T1000 (cell line): ENCODE measurements at places on chromosomes 2 and 18.

GRCh38 chr2:226030369-226030768 is 630.9 kb downstream of the NYAP2 start:
- no peak for DNase-seq

DNA sequence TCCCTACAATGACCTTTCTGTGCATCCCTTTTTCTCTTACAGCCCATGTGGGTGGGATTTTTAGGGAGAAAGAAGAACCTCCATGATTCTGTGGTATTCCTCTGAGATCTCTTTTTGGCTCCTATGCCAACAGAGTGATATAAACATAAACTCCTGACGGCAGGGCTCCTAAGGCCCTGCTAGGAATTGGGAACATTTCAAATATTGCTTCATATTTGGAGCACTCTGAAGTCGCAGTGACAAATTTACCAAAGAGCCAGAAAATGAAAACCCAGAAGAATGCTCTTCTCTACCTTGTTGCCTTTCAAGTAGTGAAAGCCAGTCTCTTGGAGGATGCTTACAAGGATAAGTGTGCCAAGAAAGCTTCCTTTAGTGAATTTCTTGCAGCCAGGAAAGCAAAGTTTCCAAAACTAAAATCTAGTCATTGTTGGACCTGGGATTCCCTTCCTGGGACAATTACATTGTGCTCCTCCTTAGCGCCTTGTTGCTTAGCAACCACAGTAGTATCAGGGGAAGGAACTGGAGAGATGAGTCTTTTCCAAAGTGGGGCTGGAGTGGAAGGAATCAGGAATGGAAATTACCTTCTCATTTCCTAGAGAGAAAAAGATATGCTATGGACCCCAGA is 7.3 kb upstream of the SETBP1 start:
- no peak for DNase-seq

- no peak for DNase-seq
Measured at GRCh38 chr18:44837482-44838180, 156.9 kb downstream of the SETBP1 start.

DNA sequence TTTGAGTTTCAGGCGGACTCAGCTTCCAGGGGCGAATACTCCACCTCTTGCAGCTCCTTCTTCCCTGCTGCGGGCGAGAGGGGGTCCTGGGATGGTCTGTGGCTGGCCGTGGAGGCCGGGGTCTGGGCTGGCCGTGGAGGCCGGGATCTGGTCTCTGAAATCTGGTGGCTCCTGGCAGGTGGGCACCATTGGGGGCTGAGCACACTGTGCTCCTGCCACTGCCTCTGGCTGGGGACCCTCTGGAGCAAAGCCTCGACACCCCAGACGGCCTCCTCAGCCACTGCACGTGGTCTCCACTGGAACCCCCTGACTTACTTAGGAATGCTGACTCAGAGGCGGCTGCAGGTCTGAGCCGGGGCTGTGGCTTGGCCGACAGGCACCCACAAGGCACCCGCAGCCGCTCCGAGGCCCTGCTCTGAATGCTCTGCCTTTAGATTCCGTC is 100.1 kb upstream of the ALKAL2 start:
- no peak for DNase-seq

GRCh38 chr18:6254456-6254855 is 160.3 kb downstream of the L3MBTL4 start:
- DNase-seq: no peak

- no peak for DNase-seq
Measured at GRCh38 chr18:6939972-6940371, 177.6 kb downstream of the LAMA1 start.

DNA sequence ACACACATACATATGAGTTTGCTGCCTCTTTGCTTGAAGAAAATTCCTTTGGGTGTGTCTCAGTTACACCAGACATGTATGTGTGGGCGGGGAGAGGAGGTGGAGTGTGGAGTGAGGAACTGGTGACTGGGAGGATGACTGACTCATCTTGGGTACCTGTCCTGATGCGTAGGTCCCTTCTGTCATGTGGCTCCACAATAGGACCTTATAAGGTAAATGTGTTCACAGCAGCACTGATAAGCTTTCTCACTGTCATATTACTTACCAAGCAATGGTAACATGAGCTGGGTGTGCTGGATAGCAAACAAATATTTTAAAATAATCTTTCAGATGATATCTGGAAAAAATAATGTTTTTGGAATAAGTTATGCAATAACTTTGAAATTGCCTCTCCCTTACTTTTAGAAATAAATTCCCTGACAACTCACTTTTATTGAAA is 45.1 kb downstream of the SLC9A2 start:
- no peak for DNase-seq

DNA sequence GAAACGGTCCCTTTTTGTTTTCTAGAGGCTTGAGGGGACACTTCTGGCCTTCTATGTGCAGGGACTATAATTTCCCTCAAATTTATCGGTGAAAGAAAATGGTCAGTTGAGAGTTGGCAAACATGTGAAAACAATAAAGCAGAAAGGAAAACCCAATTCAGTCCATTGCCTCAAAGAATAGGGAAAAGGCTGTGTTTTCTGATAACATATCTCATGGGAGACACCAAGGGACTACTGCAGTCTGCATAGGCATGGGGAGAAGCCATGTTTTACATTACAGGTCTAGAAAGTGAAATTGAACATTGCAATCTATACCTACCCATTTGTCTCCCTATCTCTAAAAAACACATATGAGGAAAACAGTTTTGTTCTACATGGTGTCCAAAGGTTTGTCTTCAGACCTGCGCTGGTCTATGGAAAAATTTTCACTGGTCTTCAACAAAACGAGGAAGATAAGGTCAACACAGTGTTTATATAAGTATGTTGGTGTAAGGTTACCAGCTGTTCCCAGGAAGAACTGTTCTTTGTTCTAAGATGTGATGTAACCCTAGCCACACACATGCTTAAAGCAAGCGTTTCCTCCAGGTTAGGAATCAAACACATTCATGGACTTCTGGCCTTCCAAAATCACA is 179.7 kb downstream of the MREG start:
- DNase-seq: no peak

DNA sequence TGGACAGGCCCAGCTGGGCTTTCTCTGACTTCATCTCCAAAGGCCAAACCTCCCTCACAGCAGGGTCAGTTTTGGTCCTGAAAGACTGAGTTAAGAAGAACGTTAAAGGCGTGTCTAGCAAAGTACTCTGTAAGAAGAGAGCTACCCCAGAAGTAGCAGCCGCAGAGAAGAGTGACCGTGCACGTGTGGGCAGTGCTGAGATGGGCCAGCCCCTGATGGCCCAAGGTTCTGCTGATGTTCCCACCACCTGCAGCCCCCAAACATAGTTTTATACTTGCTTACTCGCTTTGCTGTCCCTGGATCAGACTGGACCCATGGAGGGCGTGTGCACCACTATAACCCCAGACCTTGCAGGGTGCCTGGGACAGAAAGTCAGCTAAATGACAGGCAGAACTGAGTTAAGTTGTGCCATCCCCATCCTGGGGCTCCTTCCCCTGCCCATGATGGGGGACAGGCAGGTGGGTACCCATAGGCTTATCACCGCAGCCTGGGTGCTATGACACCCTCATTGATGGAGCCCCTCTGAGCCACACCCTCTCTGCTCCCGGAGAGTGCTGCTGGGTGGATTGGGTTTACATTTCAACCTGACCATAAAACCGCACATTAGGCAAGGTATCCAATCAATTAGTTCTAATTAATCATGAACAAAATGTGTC is 367.3 kb upstream of the HS6ST1 start:
- DNase-seq: no peak

- no peak for DNase-seq
Measured at GRCh38 chr2:9250091-9250490, 43.5 kb downstream of the ASAP2 start.

- no peak for DNase-seq
Measured at GRCh38 chr18:49444581-49444980, 15.9 kb downstream of the DYM start.

DNA sequence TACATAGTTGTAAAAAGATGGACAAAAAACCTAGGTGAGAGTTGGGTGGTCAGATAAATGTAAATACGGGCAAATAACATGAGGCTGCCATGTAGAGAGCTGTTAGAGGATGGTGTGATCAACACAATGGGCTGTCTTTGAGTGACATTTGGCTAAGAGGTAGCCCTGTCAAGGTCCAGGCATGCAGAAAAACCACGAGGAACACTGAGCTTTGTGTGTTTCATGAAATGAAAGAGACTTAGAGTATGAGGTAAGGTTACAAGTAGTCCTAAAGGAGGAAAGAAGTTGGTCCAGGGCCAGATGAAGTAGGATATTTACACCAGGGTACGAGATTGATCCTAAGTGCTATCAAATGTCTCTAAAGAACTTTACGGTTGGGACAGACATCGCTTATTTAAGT is 160.9 kb downstream of the RDH14 start:
- DNase-seq: no peak

- DNase-seq: no peak
Measured at GRCh38 chr2:110885256-110885655, 152.9 kb downstream of the ACOXL start.

DNA sequence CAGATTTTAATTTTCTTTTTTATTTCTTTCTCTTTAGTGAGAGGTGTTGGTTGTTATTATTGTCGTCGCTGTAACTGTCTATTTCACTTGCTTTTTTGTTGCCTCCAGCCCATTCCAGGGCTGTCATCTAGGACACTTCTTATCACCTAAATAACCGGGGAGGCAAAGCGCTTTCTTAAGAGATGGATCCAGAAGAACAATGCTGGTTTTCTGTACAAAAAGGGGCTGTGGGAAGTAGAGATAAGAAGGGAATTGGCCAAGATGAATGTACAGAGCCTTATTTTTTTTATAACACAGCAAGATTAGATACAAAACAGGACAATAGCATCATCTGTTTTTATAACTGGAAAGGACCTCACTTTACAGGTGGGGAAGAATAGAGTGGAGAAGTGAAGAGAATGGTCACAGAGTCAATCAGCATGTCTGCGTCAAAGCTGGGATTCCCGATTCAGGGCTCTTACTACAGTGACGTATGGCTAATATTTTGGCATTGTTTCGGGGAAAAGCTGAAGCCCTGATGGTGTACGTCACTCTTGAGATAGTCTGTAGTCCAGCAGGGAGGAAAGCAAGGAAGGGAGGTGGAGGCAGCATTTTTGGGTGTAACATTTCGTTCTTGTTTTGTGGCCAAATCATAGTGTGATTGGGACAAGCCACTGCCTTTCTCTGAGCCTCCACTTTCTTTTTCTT is 23.2 kb downstream of the IL1B start:
- no peak for DNase-seq

DNA sequence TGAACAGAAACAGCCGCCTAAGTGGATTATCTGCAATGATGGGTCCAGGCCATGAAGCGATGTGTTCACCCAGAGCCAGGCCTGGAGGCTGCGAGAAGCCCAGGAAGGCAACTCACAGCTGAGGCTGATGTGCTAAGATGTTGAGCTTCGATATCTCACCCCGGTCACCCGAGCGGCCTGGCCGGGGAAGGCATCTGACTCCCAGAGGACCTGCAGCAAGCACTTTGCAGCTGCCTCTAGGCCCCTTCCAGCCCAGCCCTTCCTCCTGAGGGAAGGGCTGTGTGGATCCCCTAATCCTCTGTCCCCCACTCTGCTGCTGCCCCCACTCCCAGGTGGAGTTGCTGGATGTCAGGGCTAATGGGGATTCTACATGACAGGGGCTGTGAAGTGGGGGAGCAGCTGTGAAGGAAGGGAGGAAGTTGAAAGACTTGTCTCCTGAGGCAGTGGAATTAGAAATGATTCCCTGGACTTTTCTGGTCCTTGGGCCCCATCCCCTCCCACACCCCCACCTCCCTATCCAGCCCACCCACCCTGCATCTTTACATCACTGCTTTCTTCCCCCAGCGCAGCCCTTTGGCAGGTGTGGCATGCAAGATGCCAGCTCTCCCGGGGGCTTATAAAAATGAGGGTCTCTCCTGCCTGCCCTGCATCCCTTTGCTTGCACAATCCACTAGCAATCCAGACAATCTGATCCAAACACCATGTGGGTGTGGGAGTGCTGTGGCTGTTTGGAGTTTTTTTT is 4.3 kb downstream of the ATP6V1B1 start:
- no peak for DNase-seq

DNA sequence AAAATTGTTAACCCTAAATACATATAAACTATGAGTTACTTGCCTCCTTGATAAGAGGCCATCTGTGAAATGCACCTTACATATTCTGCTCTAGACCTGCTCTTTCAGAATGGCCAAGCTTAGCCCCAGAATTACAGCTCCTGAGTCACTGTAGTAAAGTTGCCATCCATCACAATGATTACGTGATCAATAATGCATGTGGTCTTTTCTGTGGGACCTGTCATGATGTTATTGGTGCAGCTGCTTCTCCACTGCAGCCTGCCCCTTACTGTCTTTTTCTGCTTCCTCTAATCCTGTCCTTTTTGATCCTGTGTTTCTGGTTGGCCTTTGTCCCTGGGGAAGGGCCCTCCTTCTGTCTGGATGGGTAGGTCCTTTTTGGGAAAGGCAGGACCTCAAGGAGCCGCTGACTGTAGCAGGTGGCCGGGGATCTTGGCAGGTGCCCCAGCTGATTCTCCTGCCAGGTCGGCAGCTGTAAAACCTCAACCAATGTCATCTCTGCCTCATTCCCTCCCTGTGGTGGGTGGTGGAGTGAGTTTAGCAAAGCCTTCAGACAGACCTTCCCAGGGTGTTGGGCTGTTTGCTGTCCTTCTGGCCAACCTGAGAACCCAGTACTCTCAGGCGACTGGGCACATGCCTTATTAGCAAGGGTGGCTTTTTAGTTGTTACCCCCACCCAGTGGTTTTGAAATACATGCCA is 126.2 kb upstream of the EML6 start:
- DNase-seq: no peak

DNA sequence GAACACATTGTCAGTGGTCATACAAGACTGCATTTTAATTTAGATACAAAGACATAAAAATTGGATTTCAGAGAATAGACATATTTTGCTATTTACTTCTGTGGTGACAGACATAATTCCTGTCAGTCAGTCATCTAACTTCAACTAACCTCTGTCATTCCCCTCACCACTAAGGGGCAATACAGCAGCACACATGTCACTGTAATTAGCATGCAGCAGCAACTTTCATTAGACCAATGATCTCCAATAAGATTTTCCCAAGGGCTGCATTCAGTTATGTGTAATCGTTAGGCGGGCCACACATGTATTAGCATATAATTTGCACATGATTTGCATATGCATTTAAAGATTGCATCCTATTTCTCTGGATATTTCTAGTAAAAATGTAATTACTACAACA is 624.5 kb downstream of the NR4A2 start:
- DNase-seq: no peak

DNA sequence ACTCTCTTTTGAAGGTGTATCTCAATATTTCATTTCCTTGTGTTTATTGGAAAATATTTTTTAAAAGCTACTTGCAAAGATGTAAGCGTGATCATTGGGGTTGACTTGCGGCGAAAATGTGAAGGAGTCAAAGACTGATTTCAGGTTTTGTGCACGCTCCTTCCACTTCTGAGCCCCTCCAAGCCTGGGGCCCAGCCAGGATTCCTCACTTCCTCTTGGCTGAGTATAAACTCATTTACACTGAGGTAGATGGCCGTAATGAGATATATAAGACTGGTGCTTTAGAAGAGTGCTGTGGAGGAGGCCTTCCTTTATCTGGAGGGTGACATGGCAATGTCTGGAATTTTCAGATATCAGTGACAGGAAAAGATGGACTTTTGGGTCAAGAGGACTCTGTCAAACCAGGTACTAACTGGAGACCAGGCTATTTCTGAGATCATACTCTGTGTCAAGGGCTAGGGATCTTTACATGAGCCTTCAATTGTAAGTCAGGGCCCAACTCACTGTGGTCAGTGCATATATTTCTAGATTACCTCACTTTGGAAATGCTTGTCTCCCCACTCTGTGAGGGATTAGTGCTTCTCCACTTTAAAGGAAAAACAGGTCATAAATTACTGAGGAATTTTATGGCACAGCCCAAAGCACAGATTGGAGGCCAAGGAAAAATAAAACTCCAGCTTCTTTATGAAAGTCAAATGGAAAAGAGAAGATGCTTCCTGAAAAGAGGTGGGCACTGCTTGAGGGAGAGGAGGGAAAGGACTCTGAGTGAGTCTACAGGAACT is 22.8 kb downstream of the PRKCE start:
- no peak for DNase-seq
